ENCODE measurements at places on chromosomes 16 and 17.

DNA sequence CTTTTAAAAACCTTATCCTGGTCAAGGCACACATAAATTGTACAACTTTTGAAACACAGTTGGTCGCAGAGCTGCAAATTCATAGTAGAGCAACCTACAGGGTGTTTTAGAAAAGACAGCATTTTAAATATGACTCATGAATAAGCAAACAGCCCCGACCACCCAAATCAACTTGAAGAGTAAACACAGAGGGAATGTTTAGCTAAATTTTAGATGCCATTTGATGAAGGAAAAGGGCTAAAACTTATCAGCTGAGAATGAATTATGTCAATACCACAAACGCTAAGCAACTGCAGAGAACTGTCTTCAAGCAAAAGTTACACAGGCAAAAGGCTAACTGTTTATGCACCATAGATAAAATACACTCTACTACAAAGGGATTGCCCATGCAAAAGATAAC is 427.5 kb upstream of the PSMD7 start:
- ATAC-seq = no peak

DNA sequence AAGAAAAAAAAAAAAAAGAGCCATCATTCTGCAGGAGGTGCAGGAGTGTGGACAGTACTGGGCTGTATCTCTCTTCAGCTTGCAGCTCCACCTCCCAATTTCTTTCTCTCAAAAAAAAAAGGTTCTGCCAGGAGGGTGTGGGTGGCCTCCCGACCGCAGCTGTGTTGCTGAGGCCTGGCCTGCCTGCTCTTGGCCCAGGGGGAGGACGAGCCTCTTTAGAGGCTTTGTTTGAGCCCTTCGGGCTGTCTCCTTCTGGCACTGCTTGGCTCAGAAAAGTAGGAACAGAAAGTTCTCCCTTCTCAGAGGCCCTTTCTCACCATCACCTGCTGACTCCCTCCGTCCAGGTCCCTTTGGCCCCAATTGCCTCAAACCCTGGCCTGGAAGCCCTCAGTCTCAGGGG is 22.2 kb upstream of the C17orf107 start:
- ATAC-seq = no peak

GRCh38 chr16:14559809-14560241 is 70.2 kb downstream of the PARN start:
- no peak for ATAC-seq

DNA sequence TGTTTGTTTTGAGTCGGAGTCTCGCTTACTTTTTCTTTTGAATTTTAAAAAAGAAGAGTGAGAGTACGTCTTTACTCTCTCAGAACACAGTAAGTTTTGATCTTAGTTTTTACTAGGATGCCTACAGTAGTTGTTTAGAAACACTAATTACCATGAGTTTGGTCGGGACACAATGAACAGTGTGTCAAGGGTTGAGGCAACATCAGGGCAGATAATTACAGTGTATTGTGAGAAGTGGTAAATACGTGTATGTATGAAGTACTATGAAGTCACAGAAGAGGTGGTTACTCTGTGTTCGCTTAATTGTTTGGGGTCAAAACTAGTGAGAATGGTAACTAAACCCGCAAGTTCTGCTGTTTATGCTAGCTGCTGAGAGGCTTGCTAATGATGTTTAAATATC is 18.2 kb downstream of the PAFAH1B1 start:
- ATAC-seq = no peak

DNA sequence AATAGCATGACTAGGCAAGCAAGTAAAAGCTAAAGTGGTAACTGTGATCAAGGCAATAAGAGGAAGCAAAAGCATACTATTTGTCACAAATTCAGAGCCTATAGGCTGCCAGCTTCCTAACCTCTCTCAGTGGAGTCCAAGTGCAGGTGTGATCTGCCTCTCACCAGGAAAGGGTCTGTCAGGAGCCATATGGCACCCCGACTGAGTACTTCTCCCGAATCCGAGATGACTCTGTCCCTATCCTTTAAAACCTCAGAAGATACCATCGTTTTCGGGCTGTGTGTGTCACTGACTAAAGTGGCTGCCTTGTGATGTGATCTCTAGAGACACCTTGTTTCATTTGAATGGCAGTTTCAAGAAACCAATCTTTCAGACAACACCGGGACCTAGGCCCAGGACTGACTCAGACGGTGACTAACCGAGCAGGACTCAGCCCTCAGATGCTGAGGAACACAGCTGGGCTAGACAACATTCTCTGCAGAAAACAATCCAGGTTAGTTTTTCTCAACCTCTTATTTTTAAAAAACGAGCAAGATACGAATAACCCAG is 63.6 kb downstream of the SMG6 start:
- ATAC-seq = peak; percentile 95

Data from stimulated activated memory B cell treated with anti-CD40 and anti-IgM and Interleukin-4, amounts not matched to agents 10 μg/mL and 1 μg/mL and 100 μg/mL, for 72 hours (primary cell).